ENCODE measurements at places on chromosomes 3 and 15.

DNA sequence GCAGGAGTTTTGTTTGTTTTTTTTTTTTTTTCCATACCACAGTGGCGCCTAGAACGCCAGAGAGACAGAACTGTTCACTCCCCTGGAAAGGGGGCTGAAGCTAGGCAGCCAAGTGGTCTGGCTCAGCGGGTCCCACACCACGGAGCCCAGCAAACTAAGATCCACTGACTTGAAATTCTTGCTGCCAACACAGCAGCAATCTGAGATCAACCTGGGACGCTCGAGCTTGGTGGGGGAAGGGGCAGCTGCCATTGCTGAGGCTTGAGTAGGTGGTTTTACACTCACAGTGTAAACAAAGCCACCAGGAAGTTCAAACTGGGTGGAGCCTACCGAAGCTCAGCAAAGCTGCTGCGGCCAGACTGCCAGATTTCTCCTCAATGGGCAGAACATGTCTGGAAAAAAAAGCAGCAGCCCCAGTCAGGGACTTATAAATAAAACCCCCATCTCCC is 29.8 kb downstream of the SPICE1 start:
- peak; percentile 46 for DNase-seq

GRCh38 chr3:194489736-194490612 is 3.2 kb upstream of the ATP13A3 start:
- DNase-seq = no peak

DNA sequence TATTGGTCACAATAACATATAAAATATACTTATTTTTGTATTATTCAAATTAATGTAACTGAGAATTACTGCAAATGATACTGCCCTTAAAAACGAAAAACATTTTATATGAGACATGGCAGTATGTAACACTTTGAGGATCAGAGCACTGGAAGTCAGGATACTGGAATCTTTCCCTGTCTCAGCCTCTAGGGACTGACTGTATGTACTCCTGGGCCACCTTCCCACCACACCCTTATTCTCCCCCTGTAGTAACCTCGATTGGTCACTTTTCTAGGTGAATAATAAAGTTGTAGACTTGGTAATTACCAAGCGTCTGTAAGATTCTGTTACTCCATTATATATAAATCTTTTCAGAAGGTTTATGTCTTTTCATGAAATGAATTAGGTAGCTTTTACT is 43.0 kb downstream of the LRRC49 start:
- no peak for DNase-seq

GRCh38 chr3:194841515-194841841 is 155.8 kb downstream of the FAM43A start:
- DNase-seq = no peak

GRCh38 chr3:38453075-38453912 is at the start of gene ACVR2B:
ACVR2B (plus strand) TSS chr3:38453890; CDS start chr3:38454323, 433 bp downstream.
- DNase-seq = peak; percentile 77

- no peak for DNase-seq
Observed at GRCh38 chr3:44396200-44397171, 57.9 kb downstream of the TCAIM start.

GRCh38 chr15:27851858-27852210 is 247.3 kb downstream of the OCA2 start:
- no peak for DNase-seq

DNA sequence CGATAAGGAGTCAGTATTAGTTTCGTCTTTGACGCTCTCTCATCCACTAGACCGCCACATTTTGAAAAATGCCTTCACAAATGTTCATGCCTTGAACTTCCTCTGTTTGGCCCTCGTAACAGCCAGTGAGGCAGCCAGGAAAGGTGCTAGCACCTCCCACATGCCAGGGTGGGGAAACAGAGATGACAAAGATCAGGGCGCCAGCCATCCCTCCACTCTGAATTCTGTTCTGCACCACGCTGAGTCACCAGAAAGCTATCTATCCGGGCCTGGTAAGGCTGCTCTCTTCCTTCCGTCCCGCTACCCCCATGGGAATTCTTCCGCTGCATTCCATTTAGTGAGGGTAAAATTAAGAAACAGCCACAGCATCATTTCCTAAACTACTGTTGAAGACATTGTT is 31.3 kb upstream of the BCL2L10 start:
- no peak for DNase-seq

DNA sequence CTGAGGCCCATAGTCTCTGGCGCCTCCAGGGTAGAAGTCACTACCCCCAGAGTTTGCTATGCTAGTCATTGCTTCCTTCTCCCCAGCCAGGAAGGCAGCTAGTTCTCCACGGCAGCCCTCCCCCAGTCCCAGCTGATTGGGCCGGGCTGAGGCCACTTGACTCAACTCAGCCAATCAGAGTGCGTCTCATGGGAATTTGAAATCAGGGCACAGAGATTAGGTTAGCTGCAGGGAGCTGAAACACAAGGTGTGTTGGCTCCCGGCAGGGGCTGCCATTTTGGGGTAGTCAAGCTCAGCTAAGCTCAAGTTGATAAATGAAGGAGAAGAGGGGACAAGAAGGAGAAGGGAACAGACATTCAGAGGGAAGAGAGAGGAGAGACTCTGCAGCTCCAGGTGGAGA is 32.8 kb downstream of the LINGO1 start:
- no peak for DNase-seq

- no peak for DNase-seq
Observed at GRCh38 chr3:129867506-129868124, 25.9 kb downstream of the TMCC1 start.

- no peak for DNase-seq
Observed at GRCh38 chr3:112639455-112640225, 1.3 kb downstream of the CCDC80 start.

DNA sequence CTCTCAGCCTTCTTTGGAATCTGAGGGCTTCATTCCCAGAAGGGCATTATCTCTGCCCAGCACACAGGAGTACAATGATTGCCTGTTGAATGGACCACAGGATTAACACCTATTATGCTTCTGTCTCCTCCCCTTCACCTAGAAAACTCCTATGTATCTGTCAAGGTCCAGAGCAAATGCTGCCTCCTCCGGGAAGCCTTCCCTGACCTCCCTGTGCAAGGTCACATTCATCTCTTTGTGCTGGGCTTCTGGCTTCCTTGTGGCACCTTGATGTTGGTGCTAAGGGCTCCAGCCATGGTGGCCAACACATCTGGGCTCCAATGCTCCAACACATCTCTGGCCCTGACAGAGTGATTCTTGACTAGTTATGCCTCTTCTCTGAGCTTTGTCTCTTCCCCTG is 49.9 kb upstream of the ATP2B2 start:
- no peak for DNase-seq

GRCh38 chr3:196557236-196557635 is 11.1 kb downstream of the WDR53 start:
- no peak for DNase-seq

Data from CD4-positive, alpha-beta T cell treated with Interleukin-12 subunit alpha and Interleukin-12 subunit beta, for 1 hour (primary cell).